ENCODE measurements at places on chromosomes 12 and 14.

DNA sequence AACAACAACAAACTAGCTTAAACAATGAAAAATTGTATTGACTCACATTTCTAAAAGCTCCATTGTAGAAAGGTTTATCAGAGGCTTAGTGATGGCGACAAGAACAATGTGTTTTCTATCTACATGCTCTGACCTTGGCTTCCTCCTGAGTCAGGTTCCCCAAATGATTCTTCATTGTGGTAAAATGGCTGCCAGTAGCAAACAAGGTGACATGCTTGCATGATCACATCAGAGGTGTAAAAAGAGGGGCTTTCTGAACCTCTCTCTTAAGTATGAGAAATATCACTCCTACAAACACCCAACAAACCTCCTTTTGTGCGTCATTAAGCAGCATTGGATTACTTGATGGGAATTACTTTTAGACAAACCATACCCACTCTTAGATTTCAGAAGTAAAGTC, 252.4 kb upstream of the SYT1 start:
- no peak for DNase-seq

DNA sequence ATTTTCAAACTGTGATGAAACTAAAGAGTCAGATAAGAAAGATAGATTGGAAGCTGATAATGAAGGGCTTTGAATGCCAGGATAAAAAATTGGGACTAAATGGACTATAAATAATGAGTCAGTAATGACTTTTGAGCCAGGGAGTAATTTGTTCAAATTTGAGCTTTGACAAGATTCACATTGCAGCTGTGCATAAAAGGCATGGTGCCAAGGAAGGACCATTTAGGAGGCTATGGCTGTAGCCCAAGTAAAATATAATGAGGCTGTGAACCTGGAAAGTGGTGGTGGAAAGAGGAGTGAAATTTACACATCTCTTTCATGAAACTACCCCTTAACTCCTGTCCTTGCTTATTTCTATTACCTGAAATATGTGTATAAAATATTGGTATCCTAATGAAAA, 218.5 kb downstream of the SLC6A15 start:
- no peak for DNase-seq

GRCh38 chr12:77406219-77406905, 341.0 kb upstream of the E2F7 start:
- DNase-seq = no peak

- no peak for DNase-seq
Measured at GRCh38 chr14:81170829-81171195, 49.9 kb downstream of the GTF2A1 start.

- no peak for DNase-seq
Measured at GRCh38 chr14:23831596-23831995, 122.0 kb upstream of the DHRS4 start.

- DNase-seq = no peak
Measured at GRCh38 chr14:101475456-101476257, 85.6 kb upstream of the DIO3 start.

- DNase-seq = no peak
Measured at GRCh38 chr12:8082808-8083100, 680 bp downstream of the NECAP1 start.

DNA sequence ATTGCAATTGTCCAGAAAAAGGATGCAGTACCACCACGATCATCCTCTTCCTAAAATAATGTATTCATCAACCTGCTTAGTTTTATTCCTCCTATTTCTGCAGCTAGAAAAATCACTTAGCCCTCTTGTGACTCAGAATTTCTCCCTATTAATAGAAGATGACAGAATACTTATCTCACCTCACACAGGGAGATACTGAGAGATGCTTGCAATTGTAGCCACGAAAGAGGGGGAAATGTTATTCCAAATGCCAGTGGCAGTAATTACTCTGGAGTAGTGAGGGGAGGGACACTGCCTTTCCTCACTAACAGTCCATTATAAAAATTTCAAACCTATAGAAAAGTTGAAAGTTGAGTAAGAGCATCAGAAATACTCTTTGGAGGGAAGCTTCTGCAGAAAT, 11.8 kb upstream of the DUSP6 start:
- DNase-seq = no peak

DNA sequence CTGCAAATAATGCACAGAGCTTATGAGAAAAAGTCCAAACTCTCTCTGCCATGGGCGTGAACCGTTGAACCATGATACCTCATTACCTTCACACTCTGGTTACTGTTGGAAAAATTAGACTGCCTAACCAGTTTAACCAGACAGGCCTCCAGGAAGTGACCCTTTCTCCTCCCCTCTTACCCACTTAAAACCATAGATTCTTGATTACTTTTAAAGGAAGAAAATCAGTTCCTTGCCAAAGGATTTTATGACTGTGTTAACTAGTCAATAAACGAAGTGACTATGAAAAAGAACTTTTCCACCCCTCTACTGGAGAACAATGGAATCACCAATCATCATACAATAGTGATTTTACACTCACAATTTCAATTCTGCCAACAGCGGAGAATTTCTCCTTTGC, 254.0 kb upstream of the ATP2B1 start:
- no peak for DNase-seq

All from Panc1 (cell line).